ENCODE measurements at places on chromosomes 1 and 21. TPM values are rescaled to one million over a fixed set of nuclear protein-coding genes. Genes with fewer than 3 reads are reported as not detected.

The DIO1 gene
- total RNA-seq = not detected

The AUNIP gene
- 1.7 TPM for total RNA-seq

The PTGFR gene
- total RNA-seq = 0.21 TPM

The DDR2 gene
- 3.8 TPM for total RNA-seq

The DFFB gene
- total RNA-seq = 6.0 TPM

The APP gene
- total RNA-seq = 624 TPM

The TINAGL1 gene
- 149 TPM for total RNA-seq

The REG4 gene
- not detected for total RNA-seq

The CFAP74 gene
- total RNA-seq = not detected
